Muscle of arm (tissue), 14 donors: ENCODE measurements at places on chromosomes 4 and X. TPM values are rescaled to one million over a fixed set of nuclear protein-coding genes. Genes with fewer than 3 reads are reported as not detected.

SSX3 gene
- polyA plus RNA-seq = not detected

FGB gene
- polyA plus RNA-seq = 0.93 TPM

GUCY1A1 gene
- 14.3 TPM for polyA plus RNA-seq

BRCC3 gene
- polyA plus RNA-seq = 16.9 TPM

CSAG2 gene
- polyA plus RNA-seq = not detected

DGAT2L6 gene
- polyA plus RNA-seq = not detected

RASGEF1B gene
- 6.8 TPM for polyA plus RNA-seq

GRCh38 chr4:23384741-23385140 is 505.1 kb downstream of the PPARGC1A start:
- DNase-seq = no peak

DNA sequence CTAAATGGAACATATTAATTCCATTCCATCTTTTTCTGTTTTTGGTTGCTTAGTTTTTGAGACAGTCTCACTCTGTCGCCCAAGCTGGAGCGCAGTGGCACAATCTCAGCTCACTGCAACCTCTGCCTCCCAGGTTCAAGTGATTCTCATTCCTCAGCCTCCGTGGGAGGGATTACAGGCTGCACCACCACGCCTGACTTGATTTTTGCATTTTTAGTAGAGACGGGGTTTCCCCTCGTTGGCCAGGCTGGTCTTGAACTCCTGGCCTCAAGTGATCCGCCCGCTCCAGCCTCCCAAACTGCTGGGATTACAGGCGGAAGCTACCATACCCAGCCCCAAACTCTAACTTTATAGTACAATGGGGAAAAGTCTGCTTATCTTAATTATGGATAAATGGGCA is 11.2 kb downstream of the HNRNPD start:
- no peak for DNase-seq

GRCh38 chr4:22787753-22788375 is 95.1 kb downstream of the GBA3 start:
- DNase-seq = no peak

- no peak for DNase-seq
These were observed 17.3 kb upstream of the TBC1D14 start for GRCh38 chr4:6892190-6892908.

- DNase-seq = no peak
These were observed 796 bp upstream of the MED14 start for GRCh38 chrX:40736170-40736505.

- DNase-seq = peak; percentile 12
These were observed 58.6 kb upstream of the PAGE1 start for GRCh38 chrX:49754233-49754857.

DNA sequence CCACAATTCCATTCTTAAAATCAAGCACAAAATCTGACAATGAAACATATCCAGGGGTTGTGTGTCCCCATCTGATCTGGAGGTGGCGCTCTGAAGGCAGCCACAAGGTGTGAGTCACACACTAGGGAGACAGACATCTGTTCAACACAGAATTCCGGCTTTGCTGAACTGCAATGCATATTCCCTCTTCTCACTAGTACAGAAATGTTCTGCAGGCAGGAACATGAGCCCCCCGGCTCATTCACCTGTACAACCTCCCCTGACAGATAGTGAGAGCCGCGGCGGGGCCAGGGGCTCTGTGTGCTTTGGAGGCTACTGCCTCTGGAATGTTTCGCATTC is 41.9 kb downstream of the WDR1 start:
- no peak for DNase-seq

- DNase-seq = peak; percentile 79
These were observed at the start of gene OPHN1 for GRCh38 chrX:68433155-68433980. Gene OPHN1 (minus strand): TSS chrX:68433495. CDS start chrX:68433020, 475 bp downstream.

- DNase-seq = no peak
These were observed 418.0 kb upstream of the PITX2 start for GRCh38 chr4:111040904-111041303.

- DNase-seq = no peak
These were observed 15.6 kb upstream of the BBS12 start for GRCh38 chr4:122716825-122717448.

DNA sequence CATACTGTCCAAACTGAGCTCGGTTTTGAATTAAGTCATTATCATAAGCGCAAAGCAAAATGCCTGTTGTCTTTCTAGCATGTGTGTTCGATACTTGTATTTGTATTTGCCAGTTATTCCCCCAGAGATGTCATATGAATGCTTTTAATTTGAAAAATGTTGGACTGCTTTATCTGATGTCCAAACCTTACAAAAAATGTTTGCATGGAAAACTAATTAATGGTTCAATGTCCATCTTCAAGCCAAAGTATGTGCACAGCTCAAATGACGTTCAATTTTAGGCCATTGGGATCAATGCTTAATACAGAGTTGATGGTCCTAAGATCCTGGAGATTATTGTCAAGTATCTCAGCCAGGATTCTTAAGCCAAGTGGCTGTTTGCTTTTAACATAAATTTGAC is 17.2 kb upstream of the HPGDS start:
- DNase-seq = peak; percentile 84

DNA sequence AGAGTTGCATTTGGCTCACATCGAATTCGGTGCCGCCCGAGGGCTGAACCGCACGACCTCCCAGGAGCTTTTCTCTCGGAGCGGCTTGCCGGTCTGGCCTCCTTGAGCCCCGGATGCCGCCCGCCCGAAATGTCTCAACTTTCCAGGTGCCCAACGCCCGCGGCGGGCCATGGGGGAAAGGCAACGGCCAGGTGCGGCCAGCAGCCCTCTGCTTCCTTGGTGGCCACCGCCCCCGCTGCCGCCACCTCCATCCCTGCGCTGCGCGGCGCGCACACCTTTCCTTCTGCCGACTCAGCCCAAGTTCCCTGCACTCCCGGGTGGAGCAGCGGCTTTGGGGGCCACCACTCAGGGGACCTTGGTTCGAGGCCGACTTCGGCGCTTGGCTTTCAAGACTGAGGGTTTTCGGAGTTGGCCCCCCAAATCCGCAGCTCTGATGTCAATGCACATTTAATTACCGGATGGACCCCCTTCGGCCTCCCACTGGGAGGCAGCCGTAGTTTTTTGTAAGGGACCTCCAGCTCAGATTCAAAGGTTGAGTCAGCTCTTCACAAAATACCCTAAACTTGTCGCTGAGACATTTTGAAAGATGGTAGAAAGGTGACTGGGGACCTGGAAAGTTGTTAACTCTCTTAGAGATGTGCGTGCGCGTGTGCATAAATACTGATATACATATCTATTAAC is 1.1 kb downstream of the AFF2 start:
- DNase-seq = no peak

DNA sequence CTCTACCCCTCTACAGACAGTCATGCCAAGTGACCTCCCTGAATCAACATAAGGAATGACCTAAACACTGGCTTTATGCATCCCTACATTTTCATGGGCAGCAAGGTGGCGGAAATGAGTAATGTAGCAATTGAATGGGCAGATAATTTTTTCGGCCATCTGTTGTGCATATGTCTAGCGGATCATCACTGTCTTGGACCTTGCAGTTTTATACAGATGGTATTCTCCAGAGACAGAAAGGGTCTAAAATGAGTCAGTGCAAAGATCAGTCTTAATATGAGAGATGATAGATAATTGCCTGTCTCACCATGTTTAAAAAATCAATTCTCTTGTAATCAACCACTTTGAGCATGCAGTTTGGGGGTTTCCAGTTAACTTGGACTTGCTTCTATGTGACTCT is 177.3 kb upstream of the DKK2 start:
- no peak for DNase-seq
